ENCODE measurements at places on chromosomes 1 and 21.

DNA sequence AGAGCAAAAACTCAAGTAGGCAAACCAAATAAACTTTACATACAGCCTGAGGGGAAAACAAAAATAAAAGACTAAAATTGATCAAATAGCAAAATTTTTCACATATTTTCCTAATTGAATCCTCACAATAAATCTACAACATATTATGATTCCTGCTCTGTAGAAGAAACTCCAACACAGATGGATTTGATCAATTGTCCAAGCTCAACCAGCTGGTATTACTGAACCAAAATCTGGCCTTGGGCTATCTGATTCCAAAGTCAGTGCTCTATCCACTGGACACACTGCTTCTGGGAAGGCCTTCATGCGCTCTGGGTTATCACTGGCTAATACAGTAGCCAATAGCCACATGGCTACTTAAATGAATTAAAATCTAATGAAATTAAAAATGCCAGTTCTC, 39.3 kb downstream of the PCNX2 start:
- no peak for DNase-seq

GRCh38 chr1:246567646-246568235, 1.5 kb downstream of the CNST start:
- no peak for DNase-seq

- DNase-seq: no peak
These were observed 262.6 kb downstream of the PCP4 start for GRCh38 chr21:40129809-40130208.

DNA sequence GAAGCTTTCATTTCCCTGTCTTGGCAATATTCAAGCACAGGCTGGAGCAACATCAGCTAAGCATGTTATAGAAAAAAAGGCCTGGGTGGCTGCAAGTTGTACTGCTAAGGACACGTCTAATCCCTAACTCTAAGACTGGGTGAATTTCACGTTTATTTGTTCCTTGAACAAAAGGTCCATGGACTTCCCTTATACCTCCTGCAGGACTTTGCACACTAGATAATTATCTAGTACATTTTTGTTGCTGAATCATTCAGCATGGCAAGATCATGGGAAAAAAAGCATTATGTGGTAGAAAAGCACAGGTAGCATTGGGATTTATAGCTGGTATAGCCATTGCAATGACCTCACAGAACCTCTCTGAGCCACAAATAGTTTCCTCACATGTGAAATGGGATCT, 130.7 kb upstream of the DMRTA2 start:
- no peak for DNase-seq

- DNase-seq: no peak
These were observed 51.7 kb upstream of the MYOCOS start for GRCh38 chr1:171570295-171570694.

- DNase-seq: no peak
These were observed 42.1 kb upstream of the DIP2A start for GRCh38 chr21:46416551-46416950.

GRCh38 chr1:116492358-116492811, 78.4 kb downstream of the CD58 start:
- DNase-seq: no peak

- DNase-seq: no peak
These were observed 48.4 kb downstream of the SLC37A1 start for GRCh38 chr21:42561762-42562650.

- DNase-seq: no peak
These were observed 59.6 kb upstream of the PRDX6 start for GRCh38 chr1:173417563-173417962.

DNA sequence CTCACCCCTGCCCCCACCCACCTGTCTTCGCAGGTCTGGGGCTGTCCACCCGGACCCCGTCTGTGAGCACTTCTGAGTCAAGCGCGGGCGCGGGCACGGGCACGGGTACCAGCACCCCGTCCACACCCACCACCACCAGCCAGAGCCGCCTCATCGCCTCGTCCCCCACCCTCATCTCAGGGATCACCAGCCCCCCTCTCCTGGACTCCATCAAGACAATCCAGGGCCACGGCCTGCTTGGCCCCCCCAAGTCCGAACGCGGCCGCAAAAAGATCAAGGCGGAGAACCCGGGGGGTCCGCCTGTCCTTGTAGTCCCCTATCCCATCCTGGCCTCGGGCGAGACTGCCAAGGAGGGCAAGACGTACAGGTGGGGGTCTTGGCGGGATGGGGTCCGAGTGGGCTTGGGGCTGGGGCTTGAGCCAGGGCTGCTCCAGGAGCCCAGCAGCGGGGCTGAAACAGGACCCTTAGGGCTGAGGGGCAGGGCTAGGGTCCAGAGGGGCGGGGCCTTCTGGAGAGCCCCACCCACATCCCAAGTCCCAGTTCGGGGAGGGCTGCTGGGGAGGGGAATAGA, 23.9 kb downstream of the ZNF362 start:
- no peak for DNase-seq

GRCh38 chr1:51686450-51686849, 69.6 kb downstream of the OSBPL9 start:
- DNase-seq: no peak

GRCh38 chr1:97277891-97278654, 556.5 kb downstream of the PTBP2 start:
- DNase-seq: no peak

DNA sequence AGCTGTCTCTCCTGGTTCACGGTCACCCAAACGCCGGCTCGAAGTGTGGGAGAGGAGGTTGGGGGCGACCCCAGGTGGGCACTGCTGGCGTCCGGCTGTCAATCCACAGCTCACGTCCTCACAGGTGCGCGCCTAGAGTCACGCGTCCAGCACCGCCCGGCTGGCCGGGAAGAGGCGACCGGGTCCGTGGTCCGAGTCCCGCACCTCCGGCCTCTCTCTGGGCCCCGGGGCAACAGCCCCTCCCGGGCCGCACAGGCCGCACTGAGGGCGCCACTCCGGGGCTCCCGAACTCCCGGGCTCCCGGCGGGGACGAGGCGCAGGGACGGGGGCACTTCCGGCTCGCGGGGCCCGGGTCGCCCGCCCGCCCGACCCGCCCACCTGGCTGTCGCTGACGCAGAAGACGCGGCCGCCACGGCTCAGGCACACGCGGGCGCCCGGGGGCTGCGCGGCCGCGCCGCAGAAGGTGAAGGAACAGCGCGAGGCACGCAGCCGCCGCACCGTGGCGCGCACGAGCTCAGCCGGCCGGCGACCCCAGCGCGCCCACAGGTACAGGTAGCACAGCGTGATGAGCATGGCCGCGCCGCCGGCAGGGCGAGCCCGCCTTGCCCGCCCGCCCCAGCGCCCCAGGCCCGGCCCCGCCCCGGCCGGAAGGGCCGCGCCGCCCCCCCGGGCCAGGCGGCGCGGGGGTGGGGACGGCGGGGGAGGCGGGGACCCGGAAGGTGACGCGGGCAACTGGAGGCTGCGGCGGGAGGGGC, at the start of gene HLCS:
HLCS (minus strand) TSS at position 604 of the 755 bp plus-strand sequence; CDS start at position 573, 31 bp downstream.
- no peak for DNase-seq

GRCh38 chr1:51636191-51636590, 19.3 kb downstream of the OSBPL9 start:
- DNase-seq: no peak

- DNase-seq: no peak
These were observed 178.9 kb upstream of the FOXD3 start for GRCh38 chr1:63143482-63143881.

DNA sequence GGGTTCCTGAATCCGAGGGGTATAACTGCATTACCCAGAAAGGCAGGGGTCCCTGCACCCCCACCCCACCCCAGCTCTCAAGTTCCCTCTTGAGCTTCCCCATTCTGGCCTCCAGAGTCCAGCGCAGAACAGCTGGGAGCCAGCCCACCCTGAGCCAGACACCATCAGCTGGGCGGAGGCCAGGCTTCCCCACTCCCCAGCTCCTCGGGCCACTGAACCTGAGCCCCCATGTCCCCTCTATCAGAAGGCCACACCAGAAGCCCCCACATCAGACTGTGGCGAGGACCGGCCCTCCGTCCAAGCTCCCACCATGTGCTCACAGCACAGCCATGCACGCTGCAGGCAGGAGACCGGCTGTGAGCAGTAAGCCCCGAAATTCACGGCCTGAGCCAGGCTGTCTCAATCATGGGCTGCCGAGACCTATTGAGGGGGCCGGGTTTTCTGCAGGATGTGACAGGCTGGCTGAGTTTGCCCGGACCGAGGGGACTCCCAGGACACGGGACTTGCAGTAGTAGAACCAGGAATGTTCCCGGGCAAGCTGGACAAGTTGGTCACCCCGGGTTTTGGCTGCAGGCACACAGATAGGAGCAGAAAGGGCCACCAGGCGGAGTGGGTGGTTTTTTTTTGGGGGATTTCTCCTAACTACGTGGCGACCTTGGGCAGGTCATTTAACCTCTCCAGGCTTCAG, 25.5 kb upstream of the TNFRSF1B start:
- DNase-seq: no peak

- DNase-seq: no peak
These were observed 110.0 kb upstream of the GUCA2B start for GRCh38 chr1:42043182-42043581.

DNA sequence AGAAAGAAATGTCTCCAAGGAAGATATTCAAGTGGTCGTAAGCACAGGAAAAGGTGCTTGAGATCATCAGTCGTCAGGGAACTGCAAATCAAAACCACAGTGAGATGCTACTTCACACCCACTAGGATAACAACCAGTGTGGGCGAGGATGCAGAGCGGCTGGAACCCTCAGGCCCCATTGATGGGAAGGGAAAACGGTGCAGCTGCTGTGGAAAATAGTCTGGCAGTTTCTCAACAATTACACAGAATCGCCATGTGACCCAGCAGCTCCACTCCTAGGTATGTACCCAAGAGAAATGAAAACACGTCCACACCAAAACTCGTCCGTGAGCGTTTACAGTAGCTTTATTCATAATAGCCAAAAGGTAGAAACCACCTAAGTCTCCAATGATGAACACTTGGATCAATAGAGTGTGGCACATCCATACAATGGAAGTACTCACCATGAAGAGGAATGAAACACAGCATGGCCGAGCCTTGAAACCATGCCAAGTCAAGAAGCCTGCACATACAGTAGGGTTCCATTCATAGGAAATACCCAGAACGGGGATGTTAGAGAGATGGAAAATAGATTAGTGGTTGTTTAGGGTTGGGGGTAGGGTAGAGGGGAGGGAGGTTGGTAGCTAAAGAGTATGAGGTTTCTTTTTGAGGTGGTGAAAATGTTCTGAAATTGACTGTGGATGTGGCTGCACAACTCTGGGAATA, 6.1 kb downstream of the DFFB start:
- DNase-seq: no peak

- DNase-seq: peak; percentile 14
These were observed 12.6 kb upstream of the S100B start for GRCh38 chr21:46617267-46618051.

DNA sequence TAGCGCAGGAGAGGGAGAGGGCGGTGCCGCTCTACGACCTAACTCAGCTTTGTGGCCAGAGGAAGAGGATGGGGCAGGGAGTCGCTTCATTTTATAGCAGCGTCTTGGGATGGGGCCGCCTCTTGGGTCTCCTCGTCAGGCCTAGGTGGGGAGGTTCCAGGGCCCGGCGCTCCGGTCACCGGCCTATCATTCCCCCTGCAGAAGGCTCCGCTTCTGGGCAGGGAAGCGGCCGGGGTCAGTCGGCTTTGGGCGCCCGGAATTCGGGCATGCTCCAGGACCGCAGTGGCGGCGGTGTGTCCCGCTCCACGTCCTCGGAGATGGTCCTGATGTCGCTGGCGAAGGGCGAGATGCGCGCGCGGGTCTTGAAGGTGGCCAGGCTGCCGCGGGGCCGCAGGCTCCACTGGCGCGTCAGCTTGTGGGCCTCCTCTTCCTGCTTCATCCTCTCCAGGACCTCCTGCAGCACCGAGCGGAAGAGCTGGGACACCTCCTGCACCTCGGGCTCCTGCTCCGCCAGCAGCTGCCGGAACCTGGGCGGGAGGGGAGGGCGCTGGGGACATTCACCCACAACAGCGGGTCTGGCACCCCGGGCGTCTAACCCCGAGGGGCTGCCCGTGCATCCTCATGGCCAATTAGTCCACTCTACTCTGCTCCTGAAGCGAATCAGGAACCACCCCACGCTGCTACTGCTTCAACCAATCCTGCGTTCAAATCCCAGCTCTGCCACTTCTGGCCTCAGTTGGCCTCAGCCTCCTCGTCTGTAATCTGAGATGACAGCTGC, 13.0 kb downstream of the RD3 start:
- DNase-seq: no peak

DNA sequence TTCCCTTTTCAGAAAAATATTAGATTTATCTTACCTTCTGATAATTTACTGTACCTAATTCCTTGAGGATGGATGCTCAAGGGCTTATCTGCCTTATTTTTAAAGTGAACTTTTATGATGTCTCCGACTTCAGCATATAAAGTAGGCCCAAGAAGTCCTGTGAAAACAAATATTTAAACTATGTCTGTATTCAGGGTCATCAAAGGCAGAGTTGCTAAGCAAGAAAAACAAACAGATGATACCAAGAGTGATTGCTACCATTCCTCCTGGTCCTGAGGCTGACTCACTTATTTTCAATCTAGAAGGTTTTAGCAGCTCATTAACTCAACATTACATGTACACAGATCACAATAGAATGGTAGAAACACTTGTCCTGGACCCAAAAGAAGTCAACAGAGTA, 14.1 kb downstream of the F5 start:
- no peak for DNase-seq

DNA sequence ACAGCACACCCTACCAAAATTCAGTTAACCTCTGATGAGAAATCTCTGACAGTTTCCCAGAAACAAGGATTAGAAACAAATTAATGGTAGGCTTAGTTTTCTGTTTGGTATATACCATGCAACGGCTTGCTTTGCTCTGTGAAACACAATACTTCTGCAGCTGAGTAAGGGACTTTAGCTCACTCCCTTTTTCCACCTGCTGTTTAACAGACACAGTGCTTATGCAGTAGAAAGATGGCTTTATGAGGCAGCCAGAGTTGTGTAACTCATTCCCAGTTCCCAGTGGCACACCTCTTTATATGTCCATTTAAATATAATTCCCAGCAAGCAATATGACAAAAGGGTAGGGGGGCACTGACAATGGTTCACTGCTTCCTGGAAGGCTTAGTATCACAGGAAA, 124.0 kb downstream of the PIGK start:
- no peak for DNase-seq

DNA sequence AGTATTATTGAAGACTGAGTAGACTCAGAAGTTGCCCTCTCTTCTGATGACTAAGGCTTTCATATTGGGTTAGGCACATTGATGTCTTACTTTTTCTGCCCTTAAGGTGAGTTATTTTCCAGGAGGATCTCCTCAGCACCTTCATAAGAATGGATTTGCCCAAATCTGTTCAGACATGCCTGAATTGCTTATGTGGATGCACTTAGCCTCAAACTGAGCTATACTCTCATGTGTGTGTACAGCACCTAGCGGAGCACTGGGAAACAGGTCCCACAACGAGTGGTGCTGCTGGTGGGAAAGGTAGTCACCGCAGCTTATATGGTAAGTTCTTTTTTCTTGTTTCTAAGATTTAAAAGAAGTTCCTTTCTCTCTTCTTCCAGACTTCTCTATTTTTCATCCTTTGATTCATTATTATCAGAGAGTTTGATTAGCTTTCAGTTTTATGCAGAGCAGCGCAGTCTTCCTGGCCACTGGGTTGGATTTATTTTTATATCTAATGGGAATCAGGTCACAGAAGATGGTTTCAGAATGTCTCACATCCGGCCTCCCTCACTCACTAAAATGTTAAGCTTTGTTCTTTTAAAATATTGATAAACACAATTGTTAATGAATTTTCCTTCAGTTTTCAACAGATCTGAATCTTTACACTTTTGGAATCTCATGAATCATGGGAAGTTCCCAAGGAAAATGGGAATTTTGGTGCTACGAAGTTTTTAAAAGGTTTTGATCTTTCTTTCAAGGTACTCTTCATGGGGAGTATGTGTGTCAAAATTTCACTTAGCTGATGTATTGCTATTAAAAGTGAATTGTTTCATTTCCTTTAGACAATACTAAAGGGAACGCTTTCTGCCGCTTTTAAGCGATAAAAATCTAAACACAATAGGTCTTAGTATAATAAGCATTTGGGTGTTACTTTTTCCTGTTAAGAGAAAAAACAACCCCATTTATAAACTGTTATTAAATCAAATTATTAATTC, 58.5 kb downstream of the EXTL2 start:
- DNase-seq: no peak

Measured in inflammatory macrophage treated with lipopolysaccharide for 1 hour (primary cell).